Femur (tissue), 1 donor: ENCODE measurements at places on chromosomes 16 and 17.

GRCh38 chr16:75229172-75230031 lies 10.6 kb downstream of the CTRB1 start:
- DNase-seq: peak; percentile 31

DNA sequence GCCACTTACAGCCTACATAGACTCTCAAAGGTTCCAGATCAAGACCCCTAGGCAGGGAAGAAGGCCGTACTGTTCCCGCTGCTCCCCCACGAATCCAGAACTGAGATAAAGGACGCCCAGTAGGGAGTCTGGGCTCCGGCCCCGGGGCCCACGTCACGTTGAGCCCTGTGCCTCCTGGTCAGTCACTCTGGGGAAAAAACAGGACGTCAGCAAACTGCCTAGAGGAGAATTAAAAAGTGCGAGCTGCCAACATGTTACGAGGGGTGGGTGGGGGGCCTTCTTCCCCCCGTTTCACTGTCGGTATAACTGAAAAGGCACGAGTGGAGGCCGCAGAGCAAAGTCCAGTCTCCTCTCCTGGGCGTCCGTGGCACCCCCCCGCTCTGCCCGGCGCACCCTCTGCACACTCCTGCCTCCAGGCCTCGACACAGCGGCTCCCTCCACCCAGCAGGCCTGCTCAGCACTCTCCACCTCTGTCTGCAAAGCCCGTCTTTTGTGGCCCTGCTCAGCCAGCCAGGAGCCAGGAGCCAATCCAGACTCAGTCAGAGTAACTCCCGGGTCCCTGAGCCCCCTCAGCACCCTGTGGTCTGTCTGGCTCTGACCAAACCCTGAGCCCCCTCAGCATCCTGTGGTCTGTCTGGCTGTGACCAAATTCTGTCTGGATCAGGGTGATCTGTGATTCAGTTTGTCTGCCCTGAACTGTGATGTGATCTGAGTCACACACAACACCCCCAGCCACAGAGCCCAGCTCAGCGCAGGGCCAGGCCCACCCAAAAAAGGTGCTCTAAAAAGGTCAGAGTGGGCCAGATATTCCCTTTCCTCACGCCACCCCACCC lies 6.2 kb downstream of the ITGAE start:
- DNase-seq: no peak

- DNase-seq: no peak
Observed at GRCh38 chr17:42586514-42587230, 9.1 kb upstream of the PSMC3IP start.

- DNase-seq: no peak
Observed at GRCh38 chr17:82226146-82226808, 2.6 kb upstream of the SLC16A3 start.

DNA sequence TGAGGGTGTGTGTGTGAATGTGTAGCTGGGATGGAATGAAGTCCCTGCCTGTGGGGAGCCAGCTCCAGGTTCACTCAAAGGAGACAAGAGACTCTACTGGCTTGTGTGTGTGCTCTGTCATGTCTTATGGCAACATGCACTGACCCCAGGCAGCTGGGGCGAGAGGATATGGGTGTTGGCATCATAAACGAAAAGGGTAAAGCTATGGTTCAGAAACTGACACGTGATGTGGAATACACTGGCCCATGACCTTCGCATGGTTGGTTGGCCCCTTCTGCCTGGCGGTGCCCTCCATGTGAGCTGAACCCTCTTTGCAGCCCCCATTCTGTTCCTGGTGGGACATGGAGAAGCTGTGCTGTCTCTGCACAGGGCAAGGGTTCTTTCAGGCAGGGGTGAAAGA lies 21.9 kb downstream of the ZNF750 start:
- no peak for DNase-seq

DNA sequence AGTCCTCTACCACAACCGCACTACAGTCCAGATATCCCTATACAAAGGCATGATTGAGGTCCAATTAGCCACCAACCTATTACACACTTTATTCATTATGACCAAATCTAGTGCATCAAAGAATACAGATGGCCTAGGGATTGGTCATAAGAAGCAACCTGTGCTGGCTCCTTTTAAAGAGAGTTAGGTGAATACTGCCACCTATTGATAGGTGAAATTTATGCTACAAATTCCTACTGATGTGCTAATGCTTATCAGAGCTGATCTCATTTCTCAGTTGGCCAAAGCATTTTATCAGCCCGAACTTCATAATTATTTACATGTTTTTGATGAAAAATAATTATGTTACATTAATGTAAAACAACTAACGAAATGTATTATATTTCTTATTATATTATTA lies 166.3 kb downstream of the ANKFN1 start:
- no peak for DNase-seq

DNA sequence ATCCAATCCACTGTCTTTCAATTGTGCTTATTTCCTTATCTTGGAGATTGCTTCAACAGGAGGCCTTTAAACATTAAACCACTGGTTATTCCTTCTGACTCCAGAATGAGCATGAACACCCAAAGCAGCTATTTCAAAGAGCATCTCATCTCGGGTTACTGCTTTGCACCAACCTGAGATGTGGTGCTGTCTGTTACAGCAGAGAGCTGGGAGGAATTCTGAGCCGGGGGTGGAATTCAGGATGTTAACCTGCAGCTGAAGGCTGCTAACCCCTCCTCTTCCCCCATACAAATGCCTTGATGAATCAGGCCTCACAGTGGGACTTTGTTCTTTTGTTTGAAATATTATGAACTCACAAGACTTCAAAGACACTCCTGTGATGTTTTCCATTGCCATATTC lies 113.1 kb downstream of the SHISA9 start:
- no peak for DNase-seq

- DNase-seq: no peak
Observed at GRCh38 chr16:84486551-84487235, 17.8 kb downstream of the MEAK7 start.

DNA sequence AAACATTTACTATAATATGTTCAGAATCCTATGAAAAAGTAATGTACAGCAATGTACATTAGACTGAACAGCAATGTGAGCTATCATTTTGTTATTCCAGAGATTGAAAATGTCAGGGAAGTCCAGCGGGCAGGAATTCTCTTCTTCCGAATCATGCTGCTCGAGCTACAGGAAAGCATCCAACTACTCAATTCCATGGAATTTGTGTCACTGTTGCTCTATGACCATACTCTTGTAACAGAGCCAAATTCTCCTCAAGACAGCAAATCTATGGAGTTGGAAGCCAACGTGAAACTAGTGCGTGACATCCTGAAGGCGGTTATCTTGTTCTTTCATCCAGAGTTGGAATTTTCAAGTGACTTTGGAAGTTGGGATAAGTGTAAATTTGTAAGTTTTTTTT lies 24.8 kb upstream of the NSRP1 start:
- DNase-seq: no peak

- DNase-seq: no peak
Observed at GRCh38 chr17:67891481-67892119, 66.3 kb downstream of the BPTF start.

DNA sequence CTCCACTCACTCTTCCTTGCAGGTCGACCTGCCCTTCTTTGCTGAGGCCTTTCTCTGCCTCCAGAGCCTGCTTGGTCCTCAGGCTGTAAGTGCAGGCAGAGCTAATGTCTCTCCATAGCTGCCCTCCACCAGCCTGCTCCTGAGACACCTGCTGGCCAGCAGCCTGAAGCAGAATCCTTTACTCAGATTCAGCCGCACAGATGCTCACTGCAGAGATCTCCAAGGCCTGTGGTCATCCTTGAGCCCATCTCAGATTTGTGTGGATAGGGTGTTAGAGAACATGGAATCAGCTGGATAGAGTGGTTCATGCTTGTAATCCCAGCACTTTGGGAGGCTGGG lies 11.5 kb downstream of the DEXI start:
- DNase-seq: no peak

DNA sequence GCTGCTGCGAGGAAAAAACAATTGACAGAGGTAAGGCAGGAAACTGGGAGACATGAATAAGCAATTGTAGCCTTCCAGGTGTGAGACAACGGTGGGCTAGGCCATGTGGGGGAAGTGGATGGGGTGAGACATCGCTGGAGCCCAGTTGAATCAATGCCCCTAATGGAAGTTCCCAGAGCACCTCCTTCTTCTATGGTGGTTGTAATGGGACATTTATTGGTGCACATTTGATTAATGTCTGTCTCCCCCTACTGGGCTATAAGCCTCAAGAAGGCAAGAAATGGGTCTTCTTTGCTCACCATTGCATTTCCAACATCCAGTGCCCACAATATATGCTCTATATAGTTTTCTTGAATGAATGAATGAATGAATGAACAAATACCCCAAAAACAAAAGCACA lies 22.7 kb upstream of the CD300E start:
- no peak for DNase-seq

- DNase-seq: no peak
Observed at GRCh38 chr17:45787044-45787443, 2.9 kb downstream of the CRHR1 start.

DNA sequence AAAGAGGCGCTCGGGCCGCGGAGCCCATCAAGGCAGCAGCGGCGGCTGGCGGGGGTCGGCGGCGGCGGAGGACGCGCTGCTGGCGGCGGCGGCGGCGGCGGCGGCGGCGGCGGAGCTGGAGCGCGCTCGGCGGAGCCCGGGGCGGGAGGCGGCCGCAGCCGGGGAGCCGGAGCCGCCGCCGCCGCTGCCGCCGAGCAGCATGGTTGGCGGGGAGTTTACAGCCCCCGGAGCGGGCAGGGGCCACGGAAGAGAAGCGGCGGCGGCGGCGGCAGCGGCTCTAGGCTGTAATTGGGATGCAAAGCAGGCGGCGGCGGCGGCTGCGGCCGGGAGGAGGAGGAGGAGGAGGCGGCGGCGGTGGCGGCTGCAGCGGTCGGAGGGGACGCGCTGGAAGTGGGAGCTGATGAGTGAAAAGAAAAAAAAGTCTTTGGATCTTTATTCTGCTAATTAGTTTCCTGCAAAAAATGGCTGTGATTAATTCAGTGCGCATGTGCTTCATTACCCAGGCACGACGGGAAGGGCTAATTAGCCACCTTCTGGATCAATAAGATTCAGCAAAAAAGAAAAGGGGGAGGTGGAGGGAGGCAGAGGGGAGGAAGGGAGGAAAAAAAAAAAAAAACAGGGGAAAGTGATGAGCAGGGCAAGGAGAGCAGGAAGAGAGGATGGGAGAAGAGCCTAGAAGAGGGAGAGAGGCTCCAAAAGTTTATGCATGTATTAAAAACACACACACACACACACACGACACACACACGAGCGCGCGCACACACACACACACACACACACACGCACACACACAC lies 10.9 kb upstream of the ZFHX3 start:
- peak; percentile 77 for DNase-seq

- peak; percentile 74 for DNase-seq
Observed at GRCh38 chr17:45131616-45132319, 547 bp downstream of the PLCD3 start.

- DNase-seq: peak; percentile 46
Observed at GRCh38 chr16:8958344-8959167, 5.2 kb downstream of the USP7 start.

- DNase-seq: no peak
Observed at GRCh38 chr17:48835971-48836370, 5.1 kb downstream of the CALCOCO2 start.
